ENCODE measurements at places on chromosomes 1 and 21. TPM values are rescaled to one million over a fixed set of nuclear protein-coding genes. Genes with fewer than 3 reads are reported as not detected.

MEX3A gene
- polyA plus RNA-seq = 15.1 TPM

PNRC2 gene
- 55.2 TPM for polyA plus RNA-seq

CELA3B gene
- not detected for polyA plus RNA-seq

SPATA21 gene
- 0.10 TPM for polyA plus RNA-seq

C1orf216 gene
- 28.3 TPM for polyA plus RNA-seq

AGBL4 gene
- polyA plus RNA-seq = 0.07 TPM

PLPPR4 gene
- polyA plus RNA-seq = 0.61 TPM

NHLH2 gene
- not detected for polyA plus RNA-seq

VTCN1 gene
- not detected for polyA plus RNA-seq

CGN gene
- polyA plus RNA-seq = 0.36 TPM

CATSPERE gene
- polyA plus RNA-seq = 0.54 TPM

HSPB7 gene
- polyA plus RNA-seq = 0.05 TPM

TMED5 gene
- 24.2 TPM for polyA plus RNA-seq

HIVEP3 gene
- polyA plus RNA-seq = 6.2 TPM

CD5L gene
- not detected for polyA plus RNA-seq

VWA5B1 gene
- polyA plus RNA-seq = not detected

MYOG gene
- not detected for polyA plus RNA-seq

LPAR3 gene
- polyA plus RNA-seq = 0.08 TPM

AADACL3 gene
- not detected for polyA plus RNA-seq

TSPEAR gene
- 0.03 TPM for polyA plus RNA-seq

SLC6A17 gene
- 0.67 TPM for polyA plus RNA-seq

PLEKHA6 gene
- polyA plus RNA-seq = 3.1 TPM

ERG gene
- 0.05 TPM for polyA plus RNA-seq

CFHR3 gene
- polyA plus RNA-seq = 0.18 TPM

TNFRSF9 gene
- 2.9 TPM for polyA plus RNA-seq

KCNH1 gene
- 0.08 TPM for polyA plus RNA-seq

ARHGEF19 gene
- polyA plus RNA-seq = 11.5 TPM

OR2L5 gene
- not detected for polyA plus RNA-seq

CCDC24 gene
- 11.8 TPM for polyA plus RNA-seq

DRAXIN gene
- 0.57 TPM for polyA plus RNA-seq

AUNIP gene
- polyA plus RNA-seq = 1.9 TPM

LRRC7 gene
- 0.03 TPM for polyA plus RNA-seq

EPHA10 gene
- polyA plus RNA-seq = 0.06 TPM

PROX1 gene
- polyA plus RNA-seq = 0.45 TPM

SIK1 gene
- polyA plus RNA-seq = 6.6 TPM

LAPTM5 gene
- 1.1 TPM for polyA plus RNA-seq

CD48 gene
- not detected for polyA plus RNA-seq
